NCI-H1417 (cell line): ENCODE measurements at places on chromosomes 6 and 20.

GRCh38 chr6:75377386-75377785, 92.8 kb upstream of the TMEM30A start:
- peak; percentile 63 for DNase-seq

DNA sequence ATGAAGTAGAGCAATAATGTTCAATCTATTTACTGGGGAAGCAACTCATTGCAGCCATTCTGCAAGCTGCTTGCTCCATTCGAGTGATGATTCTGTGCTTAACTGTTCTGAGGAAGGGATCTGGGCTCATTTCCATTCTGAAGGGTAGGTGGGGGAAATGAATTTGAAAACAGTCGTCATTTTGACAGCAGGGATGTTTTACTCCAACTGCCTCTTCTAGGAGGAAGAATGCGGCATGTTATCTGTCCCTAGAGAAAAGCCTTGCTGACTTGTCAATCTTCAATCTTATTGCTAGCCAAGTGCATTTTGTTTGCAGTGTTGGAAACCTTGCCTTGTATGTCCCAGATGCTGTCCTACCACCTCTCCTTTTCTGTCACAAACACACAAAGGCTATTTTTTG, 105.9 kb downstream of the PRDM13 start:
- no peak for DNase-seq

DNA sequence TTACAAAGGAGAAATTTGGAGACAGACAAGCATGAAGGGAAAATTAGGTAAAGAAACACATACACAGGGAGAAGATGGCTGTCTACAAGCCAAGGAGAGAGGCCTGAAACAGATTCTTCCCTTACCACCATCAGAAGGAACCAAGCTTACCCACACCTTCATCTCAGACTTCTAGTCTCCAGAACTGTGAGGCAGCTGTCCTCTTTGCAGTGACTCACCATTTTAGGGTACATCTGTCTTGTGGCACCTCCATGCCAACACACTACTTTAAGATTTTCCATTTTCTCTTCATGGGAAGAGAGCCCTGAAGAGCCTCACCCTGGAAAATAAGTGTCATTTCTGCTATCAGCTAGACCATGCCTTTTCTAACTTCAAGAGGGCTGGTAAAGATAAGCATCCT, 369.3 kb downstream of the FRK start:
- DNase-seq = no peak

DNA sequence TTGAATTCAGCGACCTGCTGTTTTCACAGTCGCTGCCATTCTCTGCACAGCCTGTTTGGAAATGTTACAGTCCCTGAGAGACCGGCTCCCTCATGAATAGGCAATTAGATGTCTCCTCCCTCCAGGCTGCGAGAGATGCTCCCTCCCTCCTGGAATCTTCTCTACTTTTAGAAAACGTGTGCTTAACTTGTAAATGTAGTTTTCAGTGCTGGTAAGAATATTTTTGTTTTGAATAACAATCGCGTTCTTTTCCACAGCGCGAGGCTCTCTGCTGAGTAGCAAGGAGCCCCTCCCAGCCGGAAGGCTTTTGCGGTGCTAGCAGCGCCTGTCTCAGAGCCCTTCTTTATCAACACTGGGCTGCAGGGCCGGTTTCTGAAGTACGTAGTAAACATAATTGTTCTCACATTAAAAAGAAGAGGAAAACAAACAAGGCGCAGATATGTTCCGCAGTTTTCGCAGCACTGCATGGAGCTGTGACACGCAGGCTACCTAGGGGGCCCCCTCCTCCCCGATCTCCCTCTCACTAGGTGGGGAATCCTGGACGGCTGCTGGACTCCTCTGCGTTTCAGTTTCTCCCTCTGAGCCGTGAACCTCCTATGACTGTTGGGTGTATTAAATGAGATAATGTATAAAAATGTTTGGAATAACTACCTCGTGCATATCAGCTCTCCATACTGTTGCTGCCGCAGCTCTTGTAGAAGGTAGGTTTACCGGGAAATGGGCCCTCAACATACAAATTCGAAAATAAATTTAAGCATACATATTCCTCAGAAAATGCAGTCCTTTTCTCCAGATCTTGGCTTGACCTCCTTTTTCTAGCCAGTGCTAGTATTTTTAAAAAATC, 79.0 kb upstream of the SPACA1 start:
- DNase-seq = peak; percentile 86

DNA sequence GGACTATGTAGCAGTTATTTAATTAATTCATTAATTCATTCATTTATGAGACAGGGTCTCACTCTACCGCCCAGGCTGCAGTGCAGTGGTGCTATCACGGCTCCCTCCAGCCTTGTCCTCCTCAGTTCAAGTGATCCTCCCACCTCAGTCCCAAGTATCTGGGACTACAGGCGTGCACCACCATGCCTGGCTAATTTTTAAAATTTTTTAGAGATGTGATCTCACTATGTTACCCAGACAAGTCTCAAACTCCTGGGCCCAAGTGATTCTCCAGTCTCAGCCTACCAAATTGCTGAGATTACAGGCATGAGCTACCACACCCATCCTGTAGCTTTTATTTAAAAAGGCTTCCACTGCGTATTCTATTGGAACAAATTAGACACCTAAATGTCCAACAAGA, 23.4 kb downstream of the SRPK1 start:
- no peak for DNase-seq

- no peak for DNase-seq
These were observed 44.3 kb upstream of the IRF4 start for GRCh38 chr6:347232-347631.

DNA sequence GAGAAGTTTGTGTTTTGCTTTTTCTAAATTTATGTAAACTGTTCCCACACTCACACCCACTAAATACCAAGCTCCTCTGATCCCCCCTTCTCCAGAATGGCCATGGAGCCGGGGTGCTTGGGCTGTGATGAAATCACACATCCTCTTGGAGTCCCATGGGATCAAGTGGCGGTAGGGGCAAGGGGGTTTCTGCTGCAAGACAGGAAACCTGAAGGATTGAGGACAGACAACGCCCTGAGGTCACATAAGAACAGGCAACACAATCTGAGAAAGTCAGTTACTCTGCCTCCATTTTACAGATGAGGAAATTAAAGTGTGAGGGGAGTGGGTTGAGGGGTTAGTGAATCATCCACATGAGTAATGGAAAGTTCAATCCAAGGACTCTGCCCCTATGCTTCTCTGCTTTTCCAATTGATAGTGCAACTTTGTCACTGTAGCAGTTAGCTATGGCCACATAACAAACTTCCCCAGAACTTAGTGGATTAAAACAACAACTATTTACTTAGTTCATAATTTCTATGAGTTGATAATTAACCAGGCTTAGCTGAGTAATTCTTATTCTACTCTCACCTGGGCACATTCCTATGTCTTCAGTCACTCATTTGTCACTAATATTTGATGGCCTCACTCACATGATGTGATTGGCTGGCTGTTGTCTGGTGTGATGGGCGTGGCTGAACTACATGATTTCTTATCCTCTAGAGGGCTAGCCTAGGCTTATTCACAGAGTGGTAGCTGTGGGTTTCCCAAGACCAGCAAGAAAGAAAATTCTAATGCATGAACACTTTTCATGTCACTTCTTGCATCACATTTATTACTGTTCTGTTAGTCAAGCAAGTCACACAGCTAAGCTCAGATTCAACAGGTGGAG, 311.1 kb upstream of the RNF24 start:
- DNase-seq = no peak

DNA sequence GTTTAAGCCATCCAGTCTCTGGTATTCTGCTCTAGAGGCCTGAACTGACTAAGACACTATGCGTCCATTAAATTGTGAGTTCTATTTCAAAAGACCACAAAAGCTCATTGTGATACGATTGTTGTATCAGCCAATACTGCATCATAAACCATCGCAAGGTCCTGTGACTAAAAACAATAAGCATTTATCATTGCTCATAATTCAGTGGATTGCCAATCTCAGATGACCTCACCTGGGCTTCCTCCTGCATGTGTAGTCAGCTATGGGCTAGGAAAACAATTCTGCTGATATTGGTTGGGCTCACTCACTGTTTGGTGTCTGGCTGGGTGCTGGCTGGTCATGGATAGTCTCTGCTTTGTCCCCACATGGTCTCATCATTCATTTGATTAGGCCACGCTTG, 592.7 kb upstream of the BTBD3 start:
- no peak for DNase-seq

DNA sequence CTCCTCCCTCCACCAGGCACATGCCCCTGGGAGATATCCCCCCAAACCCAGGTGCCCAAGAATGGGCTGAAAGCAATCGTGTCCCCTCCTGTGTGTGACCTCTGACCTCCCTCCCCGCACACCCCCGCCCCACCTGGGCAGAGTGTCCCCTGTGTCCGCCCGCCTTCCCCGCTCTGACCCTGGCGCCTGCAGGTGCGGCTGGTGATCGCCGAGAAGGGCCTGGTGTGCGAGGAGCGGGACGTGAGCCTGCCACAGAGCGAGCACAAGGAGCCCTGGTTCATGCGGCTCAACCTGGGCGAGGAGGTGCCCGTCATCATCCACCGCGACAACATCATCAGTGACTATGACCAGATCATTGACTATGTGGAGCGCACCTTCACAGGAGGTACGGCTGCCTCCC, 9.9 kb downstream of the GDAP1L1 start:
- DNase-seq = no peak

- DNase-seq = peak; percentile 74
These were observed 22.6 kb upstream of the RIN2 start for GRCh38 chr20:19735446-19735845.

DNA sequence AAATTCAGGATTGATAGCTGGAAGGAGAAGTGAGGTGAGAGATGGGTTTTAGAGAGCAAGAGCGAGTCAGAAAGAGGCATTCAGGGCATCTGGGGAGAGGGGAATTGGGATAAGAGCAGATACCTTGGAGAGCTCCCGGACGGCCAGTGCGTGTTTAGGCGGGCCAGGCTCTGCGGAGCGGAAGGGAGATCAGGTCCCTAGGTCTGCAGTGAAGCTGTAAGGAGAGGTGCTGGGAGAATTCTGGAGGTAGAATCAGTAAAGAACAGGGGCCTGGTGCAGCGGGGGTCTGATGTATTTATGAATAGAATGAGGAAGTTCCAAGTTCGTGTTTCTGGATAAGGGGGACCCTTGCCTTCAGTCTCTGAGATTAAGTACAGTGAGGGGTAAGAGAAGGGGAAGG, 47.4 kb upstream of the FAM83D start:
- DNase-seq = no peak
